Left lung (tissue), 14 donors: ENCODE measurements at places on chromosomes 5 and 9. TPM values are rescaled to one million over a fixed set of nuclear protein-coding genes. Genes with fewer than 3 reads are reported as not detected.

GRCh38 chr9:131656356-131657036 is 83.4 kb downstream of the RAPGEF1 start:
- peak; percentile 31 for DNase-seq
- peaks cover 21% of the 10 kb centered on the region for H3K4me1 ChIP-seq
- H3K27me3 ChIP-seq: no peaks in the 10 kb centered on the region
- no peaks in the 10 kb centered on the region for H3K36me3 ChIP-seq
- no peak overlapping the region for H3K4me3 ChIP-seq
- peak overlapping the region; percentile 91 for H3K27ac ChIP-seq

DNA sequence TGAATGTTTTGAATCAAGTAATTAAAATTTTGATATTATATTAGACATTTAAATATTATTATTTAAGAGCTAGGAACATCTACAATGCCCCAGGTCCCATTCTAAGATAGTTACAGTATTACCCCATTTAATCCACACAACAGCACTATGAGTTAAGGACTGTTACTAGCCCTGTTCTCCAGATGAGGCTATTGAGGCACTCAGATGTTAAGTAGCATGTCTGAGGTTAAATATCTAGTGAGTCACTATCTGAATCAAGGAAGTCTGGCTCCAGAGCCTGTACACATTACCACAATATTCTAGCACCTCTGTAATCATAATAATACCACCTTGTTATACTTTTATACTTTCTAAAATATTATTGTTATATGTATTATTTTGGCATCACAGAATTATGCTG is 304.6 kb downstream of the PDE4D start:
- H3K4me3 ChIP-seq: no peak overlapping the region
- H3K36me3 ChIP-seq: no peaks in the 10 kb centered on the region
- DNase-seq: no peak
- H3K4me1 ChIP-seq: no peaks in the 10 kb centered on the region

GRCh38 chr5:93567424-93567823 is 13.6 kb downstream of the NR2F1-AS1 start:
- H3K4me1 ChIP-seq: peaks cover 21% of the 10 kb centered on the region
- H3K4me3 ChIP-seq: no peak overlapping the region
- H3K27me3 ChIP-seq: peaks cover 40% of the 10 kb centered on the region
- no peak for DNase-seq

- no peak overlapping the region for H3K4me3 ChIP-seq
- H3K4me1 ChIP-seq: no peaks in the 10 kb centered on the region
Observed at GRCh38 chr5:10031817-10032216, 217.9 kb downstream of the ATPSCKMT start.

ANKRD55 gene
- 0.66 TPM for polyA plus RNA-seq

KCNMB1 gene
- polyA plus RNA-seq: 1.1 TPM
